ENCODE measurements at places on chromosomes 1 and 21. TPM values are rescaled to one million over a fixed set of nuclear protein-coding genes. Genes with fewer than 3 reads are reported as not detected.

DNA sequence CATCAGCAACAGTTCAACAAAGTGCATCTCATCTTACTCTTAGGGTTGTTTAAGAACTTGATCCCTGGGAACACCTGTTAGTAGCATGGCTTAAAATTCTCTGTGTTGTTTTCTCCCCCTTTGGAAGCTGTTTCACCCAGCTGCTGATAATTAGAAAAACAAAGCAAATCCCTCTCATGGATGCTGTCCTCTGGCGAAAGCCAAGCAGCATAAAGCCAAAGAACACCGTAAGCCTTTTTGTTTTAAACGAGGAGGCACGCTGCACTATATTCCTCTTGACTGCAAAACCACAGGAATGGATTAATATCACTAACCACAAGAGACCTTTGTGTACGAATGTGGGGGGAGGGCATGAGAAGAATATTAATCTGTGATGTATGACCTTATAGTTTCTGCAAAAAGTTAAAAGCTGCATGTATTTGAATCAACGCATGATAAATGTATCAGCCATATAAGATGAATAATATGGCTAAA lies 923.2 kb downstream of the LTN1 start:
- DNase-seq, result no peak

DNA sequence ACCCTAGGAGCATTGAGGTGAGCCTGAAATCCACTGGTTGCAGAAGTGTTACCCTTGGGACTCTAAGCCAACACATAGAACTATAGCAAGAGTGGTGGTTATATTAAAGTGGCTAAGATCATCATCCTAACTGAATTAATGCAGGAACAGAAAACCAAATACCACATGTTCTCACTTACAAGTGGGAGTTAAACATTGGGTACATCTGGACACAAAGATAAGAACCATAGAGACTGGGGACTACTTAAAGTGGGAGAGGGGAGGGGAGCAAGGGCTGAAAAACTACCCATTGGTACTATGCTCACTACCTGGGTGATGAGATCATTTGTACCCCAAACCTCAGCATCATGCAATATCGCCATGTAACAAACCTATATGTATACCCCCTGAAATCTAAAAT lies 100.0 kb downstream of the SLC25A24 start:
- DNase-seq, result no peak

The LIPI gene
- total RNA-seq, result not detected

The RGS16 gene
- total RNA-seq, result 3.1 TPM
